Stimulated activated CD4-positive, alpha-beta T cell treated with anti-CD3 and anti-CD28 coated beads, Interleukin-1b, Interleukin-23, amount 100 ng/mL, for 1 hour (primary cell): ENCODE measurements at places on chromosomes 12 and 14.

GRCh38 chr14:83289390-83289789 lies 1755.7 kb upstream of the SEL1L start:
- DNase-seq = no peak

GRCh38 chr12:113087193-113087592 lies 30.7 kb downstream of the DTX1 start:
- DNase-seq = no peak

- no peak for DNase-seq
These were observed 119.3 kb downstream of the DAD1 start for GRCh38 chr14:22469538-22470303.

GRCh38 chr12:83664650-83665049 lies 977.9 kb downstream of the TMTC2 start:
- DNase-seq = no peak

DNA sequence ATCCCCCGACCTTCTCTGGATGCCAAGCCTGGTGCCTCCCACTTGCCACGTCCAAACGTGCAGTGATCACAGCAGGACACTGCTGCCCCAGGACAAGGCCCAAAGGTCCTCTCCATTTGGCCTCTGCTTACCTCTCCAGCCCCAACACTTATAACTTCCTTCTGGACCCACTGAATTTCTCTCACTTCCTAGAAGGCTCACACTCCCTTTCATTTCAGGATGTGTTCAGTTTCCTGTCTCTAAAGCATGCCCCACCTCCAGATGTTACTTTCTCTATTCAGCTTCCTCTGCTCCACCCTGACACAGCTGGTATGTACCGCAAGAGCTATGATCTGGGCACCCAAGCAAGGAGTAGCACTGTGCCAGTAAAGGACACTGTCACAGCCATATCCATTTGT lies 33.0 kb downstream of the CDKL1 start:
- DNase-seq = no peak

DNA sequence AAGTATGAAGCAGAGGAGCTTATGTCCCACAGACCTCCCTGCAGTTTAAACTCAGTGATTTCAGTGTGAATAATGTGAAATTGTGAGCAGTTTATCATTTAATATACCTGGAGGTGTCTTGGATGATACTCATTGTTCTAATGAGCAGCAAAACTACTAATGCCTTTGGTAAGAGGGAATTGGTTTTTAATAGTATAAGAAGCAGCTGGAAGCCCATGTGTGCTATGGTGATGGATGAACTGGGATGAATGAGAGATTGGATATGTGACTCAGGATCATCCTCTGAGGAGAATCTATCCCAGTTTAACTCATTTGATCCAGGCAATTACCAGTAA lies 7.1 kb upstream of the CCDC184 start:
- no peak for DNase-seq

DNA sequence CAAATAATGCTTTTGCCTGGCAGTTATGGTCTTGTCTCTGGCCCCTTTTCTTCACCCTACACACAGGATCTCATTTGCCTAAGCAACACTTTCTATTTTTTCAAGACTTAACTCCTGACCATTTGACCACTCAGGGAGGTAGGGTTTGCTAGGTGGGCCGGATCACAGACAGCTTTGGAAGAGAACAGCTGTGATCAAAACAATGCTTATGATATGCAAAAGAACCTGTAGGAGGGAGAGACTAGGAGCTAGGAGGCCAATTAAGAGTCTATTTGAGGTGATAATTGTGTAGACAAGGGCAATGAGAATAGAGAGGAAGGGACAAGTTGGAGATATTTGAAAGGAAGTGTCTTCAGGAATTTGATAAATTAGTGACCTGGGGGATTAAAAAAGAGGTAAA lies 12.3 kb upstream of the DACT1 start:
- DNase-seq = no peak

DNA sequence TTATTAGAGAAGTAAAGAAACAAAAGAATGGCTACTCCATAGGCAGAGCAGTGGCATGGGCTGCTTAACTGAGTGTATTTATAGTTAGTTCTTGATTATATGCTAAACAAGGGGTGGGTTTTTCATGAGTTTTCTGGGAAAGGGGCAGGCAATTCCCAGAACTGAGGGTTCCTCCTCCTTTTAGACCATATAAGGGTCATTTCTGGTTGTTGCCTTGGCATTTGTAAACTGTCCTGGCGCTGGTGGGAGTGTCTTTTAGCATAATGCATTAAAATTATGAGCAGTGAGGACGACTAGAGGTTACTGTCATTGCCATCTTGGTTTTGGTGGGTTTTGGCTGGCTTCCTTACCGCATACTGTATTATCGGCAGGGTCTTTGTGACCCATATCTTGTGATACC lies 40.1 kb downstream of the CCDC60 start:
- no peak for DNase-seq
